ENCODE measurements at places on chromosomes 1 and 21.

DNA sequence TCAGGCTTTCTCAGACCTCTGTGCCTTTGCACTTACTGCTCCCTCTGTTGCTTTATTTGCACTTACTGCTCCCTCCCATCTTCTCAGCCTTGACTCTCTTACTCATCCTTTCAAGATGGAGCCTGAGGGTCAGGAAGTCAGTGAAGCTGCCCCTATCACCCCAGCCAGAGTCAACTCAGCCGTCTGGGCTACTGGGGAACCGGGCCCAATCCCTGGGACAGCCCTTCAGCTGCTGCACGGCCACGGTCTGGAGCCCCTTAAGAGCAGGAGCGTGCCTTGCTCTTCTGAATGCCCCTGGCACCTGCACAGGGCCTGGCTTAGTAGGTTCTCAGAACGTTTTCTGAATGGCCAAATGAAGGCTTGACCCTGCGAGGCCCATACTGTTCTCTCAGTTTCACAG, 244.4 kb downstream of the FOXD2 start:
- peak; percentile 33 for DNase-seq

DNA sequence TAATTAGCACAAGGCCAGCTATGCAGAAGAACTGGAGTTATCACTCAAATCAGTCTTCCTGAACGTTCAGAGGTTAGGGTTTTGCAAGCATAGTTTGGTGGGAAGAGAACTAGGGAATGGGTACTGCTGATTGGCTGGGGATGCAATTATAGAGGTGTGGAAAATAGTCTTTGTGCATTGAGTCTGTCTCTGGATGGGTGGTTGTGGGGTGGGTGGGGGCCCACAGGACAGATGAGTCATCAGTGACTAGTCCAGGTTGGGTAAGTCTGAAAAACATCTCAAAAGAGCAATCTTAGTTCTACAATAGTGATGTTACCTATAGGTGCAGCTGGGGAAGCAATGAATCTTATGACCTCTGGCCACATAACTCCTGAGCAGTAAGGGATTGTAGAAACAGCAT, 89.7 kb upstream of the HMCN1 start:
- no peak for DNase-seq

- peak; percentile 2 for DNase-seq
Measured at GRCh38 chr21:41443562-41443961, 17.5 kb downstream of the MX1 start.

DNA sequence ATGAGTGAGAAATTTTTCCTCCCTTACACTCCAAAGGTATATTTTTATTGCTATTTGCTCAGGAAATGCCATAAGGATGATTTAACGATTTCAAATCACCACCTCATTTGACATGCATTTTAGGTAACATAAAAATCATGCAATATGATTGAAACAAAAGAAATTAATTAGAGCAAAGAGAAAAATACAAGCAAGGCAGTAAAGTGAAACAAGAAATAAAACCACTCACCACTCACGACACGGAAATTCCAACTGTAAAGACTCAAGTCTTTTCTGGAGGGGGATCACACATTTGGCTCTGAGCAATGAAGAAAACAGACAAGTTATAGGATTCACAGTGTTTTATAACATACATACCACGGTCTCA, 86.8 kb upstream of the ARHGAP29 start:
- no peak for DNase-seq

- no peak for DNase-seq
Measured at GRCh38 chr1:7402548-7402850, 368.6 kb upstream of the VAMP3 start.

GRCh38 chr1:205658943-205659581, 21.2 kb downstream of the SLC45A3 start:
- DNase-seq: peak; percentile 90

DNA sequence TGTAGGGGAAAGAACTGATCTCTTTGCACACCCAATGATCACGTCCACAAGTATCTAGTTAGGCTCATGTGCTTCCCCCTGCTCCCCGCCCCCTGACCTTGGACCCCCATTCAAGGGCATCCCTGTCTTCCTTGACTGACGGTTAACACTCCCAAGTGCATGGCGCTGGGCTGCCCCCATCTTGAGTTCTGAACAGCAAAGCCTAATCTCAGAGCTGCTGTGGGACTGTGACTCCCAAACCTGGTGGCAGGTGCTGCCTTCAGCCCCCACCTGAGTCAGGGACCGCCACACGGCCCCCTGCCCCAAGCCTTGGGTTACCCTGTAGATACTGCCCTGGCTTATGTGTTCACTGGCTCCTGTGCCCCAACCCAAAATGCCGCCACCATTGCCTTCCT, 925 bp downstream of the TNNI1 start:
- no peak for DNase-seq

DNA sequence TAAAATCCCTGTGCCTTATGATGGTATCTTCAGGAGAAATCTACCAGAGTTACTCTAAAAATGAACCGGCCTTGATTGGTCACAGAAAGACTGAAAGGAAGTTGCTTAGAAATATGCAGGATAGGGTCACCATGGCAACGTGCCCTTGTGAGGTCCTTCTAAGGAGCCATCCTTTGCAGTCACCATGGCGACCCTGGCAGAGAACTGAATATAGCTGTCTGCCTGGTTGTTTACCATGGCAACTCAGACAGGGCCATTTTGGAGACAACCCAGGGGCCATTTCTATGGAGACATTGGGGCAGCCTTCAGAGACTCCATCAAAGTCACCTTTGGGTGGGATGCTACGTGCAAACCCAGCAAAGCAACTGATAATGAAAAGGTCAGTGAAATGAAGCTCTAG, 43.0 kb downstream of the SNX7 start:
- no peak for DNase-seq

DNA sequence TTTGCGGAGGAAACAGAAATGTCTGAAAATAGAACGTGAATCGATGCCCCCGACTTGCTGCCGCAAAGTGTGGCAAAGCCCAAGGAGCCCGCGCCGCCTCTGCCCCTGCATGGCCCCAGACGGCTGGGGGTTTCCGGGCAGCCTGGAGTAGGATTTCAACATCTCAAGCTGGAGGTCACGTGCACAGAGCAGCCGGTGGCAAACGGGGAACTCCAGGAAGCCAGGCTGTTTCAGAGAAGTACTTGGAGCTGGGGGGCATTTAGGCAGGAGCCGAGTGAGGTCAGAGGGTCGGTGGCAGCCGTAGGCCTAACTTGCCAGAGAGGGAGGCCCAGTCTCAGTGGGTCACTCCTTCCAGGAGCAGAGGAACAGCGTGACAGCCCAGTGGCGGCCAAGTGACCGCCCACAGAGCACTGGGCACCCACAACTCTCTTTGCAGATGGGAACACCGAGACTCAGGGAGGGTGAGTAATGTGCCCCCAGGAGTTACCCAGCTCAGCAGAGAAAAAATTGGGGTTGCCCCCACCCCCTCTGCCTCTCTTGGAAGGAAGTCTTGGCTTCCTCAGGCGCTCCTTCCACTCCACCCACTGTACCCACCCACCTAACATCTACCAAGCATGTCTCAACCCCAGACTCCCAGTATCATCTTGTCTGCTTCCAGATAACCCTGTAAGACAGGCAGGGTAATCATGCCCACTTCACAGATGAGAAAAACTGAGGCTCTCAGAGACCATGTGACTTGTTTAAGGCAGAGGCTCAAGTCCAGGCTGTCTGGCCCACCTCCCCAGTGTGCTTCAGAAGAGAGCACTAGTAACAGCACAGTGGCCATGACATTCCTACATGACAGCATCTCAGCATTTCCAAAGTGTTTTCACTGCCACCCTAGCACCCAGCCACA, 179.4 kb downstream of the HIVEP3 start:
- peak; percentile 93 for DNase-seq

GRCh38 chr1:170559166-170559565, 27.2 kb downstream of the GORAB start:
- no peak for DNase-seq

DNA sequence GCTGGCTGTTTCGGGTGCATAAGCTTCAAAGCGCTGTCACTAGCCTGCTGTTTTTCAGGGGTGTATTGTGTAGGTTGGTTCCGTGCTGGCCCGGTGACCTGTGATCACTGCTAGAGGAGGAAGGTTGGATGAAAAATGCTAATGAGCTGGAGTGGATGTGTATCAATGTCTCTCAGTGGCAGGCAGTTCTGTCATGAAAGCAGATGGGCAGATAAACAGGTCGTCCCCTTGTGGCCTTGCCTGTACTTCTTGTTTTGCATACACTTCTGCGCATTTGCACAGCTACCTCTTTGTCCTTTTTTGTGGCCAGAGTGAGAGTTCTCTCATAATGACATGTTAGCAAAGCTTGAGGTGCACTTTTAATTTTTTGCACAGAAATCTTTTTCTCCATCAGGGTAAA, 2.9 kb downstream of the SELENON start:
- no peak for DNase-seq

DNA sequence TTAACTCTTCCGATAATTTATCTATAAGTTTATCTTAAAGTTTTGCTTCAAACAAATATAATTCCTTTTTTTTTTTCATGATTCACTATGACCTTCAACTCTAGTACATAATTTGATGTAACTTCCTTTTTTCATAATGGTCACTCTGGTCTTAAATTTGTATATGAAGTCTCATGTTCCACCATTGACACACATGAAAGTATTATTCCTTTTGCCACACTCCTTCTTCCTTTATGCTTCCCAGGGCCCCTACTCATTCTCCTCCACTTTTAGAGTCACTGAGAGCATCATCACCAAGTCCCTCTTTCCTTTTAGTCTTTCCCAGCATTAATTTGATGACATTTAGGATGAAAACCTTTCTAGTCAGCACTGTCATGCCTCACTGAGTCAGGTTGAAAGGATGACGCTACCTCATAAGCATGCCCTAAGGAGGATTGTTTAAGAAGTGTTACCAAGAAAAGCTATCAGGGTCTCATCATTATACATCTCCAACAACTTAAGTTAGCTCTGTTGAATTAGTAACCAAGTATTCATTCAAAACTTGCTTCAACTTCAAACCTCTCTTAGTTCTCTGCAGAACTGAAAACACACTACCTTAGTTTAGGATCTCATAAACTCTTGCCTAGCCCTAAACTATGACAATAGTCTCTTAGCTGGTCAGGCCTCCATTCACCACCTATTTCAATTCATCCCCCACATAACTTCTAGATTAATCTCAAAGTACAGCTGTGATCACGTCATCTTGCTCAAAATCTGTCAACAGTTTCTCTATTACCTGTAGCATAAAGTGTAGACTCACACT, 14.5 kb downstream of the AUNIP start:
- no peak for DNase-seq

GRCh38 chr1:156910309-156910782, 10.1 kb upstream of the LRRC71 start:
- peak; percentile 87 for DNase-seq

GRCh38 chr21:36145259-36145658, 10.4 kb downstream of the CBR3 start:
- peak; percentile 58 for DNase-seq

- DNase-seq: peak; percentile 67
Measured at GRCh38 chr1:160575112-160575664, 4.1 kb downstream of the CD84 start.

GRCh38 chr1:96722161-96722922, 758 bp downstream of the PTBP2 start:
- peak; percentile 84 for DNase-seq
